ENCODE measurements at places on chromosomes 16 and 17.

GRCh38 chr17:19299214-19299747, 62.1 kb downstream of the EPN2 start:
- peaks cover 2% of the 10 kb centered on the region for H3K4me1 ChIP-seq

- DNase-seq: no peak
- H3K36me3 ChIP-seq: peaks cover 12% of the 10 kb centered on the region
- no peak overlapping the region for H3K27ac ChIP-seq
Observed at GRCh38 chr16:20803192-20803560, 3.1 kb downstream of the ERI2 start.

DNA sequence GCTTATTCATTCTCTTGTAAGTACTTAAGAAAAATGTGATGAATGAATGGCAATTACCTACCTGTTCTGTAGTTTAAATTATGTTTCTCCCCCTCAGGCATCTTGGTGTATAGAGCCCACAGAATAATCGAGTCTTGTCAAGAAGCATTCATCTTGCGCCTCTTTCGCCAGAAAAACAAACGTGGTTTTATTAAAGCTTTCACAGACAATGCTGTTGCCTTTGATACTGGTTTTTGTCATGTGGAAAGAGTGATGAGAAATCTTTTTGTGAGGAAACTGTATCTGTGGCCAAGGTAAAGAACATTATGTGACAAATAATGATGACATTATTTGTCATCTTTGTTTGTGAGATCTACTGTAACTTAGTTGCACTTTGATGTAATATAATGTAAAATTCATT, 6.5 kb downstream of the ERCC4 start:
- H3K27me3 ChIP-seq: no peaks in the 10 kb centered on the region
- no peak overlapping the region for H3K4me3 ChIP-seq
- no peak overlapping the region for H3K27ac ChIP-seq
- H3K4me1 ChIP-seq: no peaks in the 10 kb centered on the region

GRCh38 chr17:79921411-79922115, 82.3 kb upstream of the CBX4 start:
- H3K4me3 ChIP-seq: peak overlapping the region; percentile 32
- H3K27me3 ChIP-seq: peaks cover 3% of the 10 kb centered on the region
- DNase-seq: peak; percentile 85
- peak overlapping the region; percentile 75 for H3K27ac ChIP-seq
- H3K4me1 ChIP-seq: peaks cover 61% of the 10 kb centered on the region
- no peaks in the 10 kb centered on the region for H3K36me3 ChIP-seq

GRCh38 chr17:16419929-16420271, 4.5 kb downstream of the TRPV2 start:
- no peak overlapping the region for H3K4me3 ChIP-seq
- H3K36me3 ChIP-seq: no peaks in the 10 kb centered on the region
- DNase-seq: no peak
- peaks cover 5% of the 10 kb centered on the region for H3K4me1 ChIP-seq

All from large intestine (tissue), 12 donors.